ENCODE measurements at places on chromosomes 3 and 15. TPM values are rescaled to one million over a fixed set of nuclear protein-coding genes. Genes with fewer than 3 reads are reported as not detected.

GRCh38 chr3:121863801-121864200, 28.8 kb downstream of the EAF2 start:
- DNase-seq = no peak

The ZNF80 gene
- total RNA-seq = not detected

DNA sequence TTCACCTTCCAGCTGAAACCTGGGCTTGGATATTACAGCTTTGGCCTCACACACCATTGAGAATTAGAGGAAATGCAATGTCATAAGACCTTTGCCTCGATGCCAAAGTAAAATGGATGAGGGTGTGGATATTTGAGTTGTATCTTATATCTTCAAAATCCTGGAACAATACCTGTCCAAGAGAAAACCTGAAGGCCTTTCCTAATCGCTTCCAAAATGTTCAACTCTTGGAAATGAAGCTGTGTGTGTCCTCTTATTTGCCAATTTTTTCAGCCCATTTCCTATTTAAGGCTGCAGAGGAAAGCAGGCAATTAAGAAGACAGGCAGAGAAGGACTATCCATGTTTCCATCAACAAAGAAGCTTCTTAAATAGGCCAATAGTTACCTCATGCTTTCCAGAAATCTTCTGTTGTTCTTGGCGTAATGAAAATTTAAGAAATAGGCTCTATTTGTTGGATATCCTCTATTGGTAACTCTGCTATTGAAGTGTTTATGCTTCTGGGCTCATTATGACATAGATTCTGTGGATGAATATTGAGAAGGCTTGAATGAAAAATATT, 99.5 kb upstream of the ZBTB20 start:
- no peak for DNase-seq

GRCh38 chr15:41494922-41495735, 1.5 kb downstream of the ITPKA start:
- peak; percentile 39 for DNase-seq

GRCh38 chr15:98787936-98788757, 139.8 kb downstream of the IGF1R start:
- no peak for DNase-seq

DNA sequence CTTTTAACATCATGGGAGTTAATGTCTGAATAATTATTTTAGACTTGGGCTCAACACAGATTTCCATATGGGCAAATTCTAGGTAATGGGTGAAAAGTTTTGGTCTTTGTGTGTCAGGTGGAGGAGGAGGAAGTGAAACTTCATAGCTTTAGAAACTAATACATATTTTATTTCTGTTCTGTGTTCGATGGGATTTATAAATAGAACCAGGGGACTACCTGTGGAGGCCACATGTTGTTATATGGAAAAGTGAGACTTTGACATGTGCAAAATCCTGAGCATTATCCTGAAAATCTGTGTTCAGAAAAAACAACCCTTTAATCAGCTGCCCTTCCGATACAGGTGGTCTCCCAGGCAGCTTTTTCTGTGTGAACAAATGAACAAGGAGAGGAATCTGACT, 209.5 kb downstream of the SOX2 start:
- no peak for DNase-seq

DNA sequence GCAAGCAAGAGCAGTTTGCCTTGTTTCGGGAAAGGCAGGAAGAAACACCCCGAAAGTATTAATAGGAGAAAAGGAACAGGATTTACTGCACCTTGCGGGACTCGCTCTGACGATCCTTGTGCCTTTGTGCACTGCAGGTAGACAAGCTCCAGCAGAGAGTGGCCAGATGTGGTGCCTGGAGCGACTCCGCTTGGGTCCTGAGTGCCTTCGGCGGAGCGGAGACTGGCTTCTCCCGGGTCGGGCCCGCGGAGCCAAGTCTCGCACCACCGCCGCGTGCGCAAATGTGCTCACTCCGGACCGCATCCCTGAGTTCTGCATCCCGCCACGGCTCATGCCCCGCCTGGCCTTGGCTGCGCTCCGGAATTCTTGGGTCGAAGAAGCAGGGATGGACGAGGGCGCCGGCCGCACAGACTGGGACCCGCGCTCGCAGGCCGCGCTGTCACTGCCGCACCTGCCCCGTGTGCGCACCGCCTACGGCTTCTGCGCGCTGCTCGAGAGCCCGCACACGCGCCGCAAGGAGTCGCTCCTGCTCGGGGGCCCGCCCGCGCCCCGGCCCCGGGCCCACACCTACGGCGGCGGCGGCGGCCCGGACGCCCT, 769 bp downstream of the C2CD4A start:
- DNase-seq = peak; percentile 21

DNA sequence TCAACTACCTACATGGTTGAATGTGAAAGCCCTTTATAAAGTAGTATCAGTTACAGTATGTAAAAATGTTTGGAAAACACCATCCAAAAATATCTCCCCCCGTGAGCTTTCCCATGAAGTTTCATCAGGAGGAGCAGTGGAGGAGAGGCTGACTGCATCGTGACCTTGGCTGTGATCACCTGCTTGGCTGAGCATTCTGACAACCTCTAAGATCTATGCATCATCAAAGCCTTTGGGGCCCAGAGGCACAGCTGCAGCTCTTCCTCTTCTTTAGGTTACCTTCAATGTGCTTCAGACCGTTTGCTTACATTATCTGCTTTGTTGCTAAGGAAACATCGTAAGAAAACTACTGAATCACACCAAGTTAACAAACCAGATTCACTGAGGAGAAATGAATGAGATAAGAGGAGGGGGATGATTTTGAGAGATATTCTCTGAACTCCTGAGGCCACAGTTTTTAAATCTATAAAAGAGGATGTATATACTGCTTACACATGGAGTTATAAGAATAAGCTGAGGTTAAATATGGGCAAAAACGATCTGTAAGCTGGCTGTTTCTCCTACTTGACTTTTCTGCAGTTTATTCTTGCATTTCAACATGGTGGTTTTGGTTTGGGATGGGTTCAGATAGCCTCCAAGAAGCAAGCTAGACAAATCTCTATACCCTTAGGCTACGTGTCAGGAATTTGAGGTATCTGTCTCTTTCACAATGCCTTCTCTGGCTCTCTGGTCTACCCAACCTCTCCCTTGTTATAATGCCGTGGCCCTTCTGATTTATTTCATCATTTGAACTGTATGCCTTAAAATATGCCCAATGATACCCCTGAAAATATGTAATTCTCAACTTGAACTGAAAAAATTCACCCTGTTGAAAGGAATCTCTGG, 4.0 kb downstream of the GCSAM start:
- no peak for DNase-seq

The SACM1L gene
- 46.8 TPM for total RNA-seq

- DNase-seq = no peak
Measured at GRCh38 chr15:72827226-72827625, 43.7 kb upstream of the ADPGK start.

The SNRPN gene
- total RNA-seq = 212 TPM

- DNase-seq = no peak
Measured at GRCh38 chr15:38154837-38155236, 97.8 kb upstream of the SPRED1 start.

GRCh38 chr3:160486459-160486869, 36.9 kb upstream of the TRIM59 start:
- DNase-seq = no peak

DNA sequence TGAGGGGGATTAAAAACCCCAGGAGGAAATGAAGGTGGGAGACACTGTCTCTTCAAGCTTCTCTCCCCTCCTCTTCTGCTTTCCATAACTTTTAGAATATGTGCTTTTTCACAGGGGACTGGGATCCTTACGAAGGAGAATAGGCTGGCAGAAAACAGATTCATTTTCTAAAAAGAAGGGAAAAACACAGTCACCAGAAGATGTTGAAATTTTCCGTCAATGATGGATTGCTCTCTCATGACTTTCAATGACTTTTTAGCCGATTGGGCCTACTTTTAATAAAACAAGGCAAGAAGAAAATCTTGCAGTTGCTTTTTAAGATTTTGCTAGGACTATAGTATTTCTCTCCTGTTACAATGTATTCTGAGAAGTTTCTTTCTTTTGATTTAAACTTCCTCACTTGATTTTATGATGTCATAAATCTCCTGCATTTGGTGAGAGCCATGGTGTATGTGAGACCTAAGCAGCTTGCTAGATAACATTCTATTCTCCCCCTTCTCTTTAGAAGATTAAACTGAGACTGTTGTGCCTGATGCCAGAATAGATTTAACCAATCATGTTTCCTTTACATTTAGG, 241.2 kb downstream of the FEZF2 start:
- no peak for DNase-seq
